ENCODE measurements at places on chromosomes 4 and X. TPM values are rescaled to one million over a fixed set of nuclear protein-coding genes. Genes with fewer than 3 reads are reported as not detected.

FGFBP2 gene
- total RNA-seq, result 2.4 TPM

PRR27 gene
- total RNA-seq, result not detected

VCX gene
- total RNA-seq, result not detected

TEX13A gene
- not detected for total RNA-seq

FAM184B gene
- total RNA-seq, result not detected

RASSF6 gene
- total RNA-seq, result not detected

MAGEA2 gene
- not detected for total RNA-seq

KLB gene
- total RNA-seq, result under 0.01 TPM

XPNPEP2 gene
- 0.11 TPM for total RNA-seq

RPS6KA6 gene
- 6.8 TPM for total RNA-seq

KLF8 gene
- total RNA-seq, result 4.6 TPM

TKTL2 gene
- total RNA-seq, result under 0.01 TPM

FAM53A gene
- total RNA-seq, result 2.3 TPM

NCAPG gene
- 14.5 TPM for total RNA-seq

TBCK gene
- 102 TPM for total RNA-seq

NDNF gene
- total RNA-seq, result 35.4 TPM

TBC1D8B gene
- 17.1 TPM for total RNA-seq

CSAG3 gene
- not detected for total RNA-seq

RAB41 gene
- total RNA-seq, result not detected

TCEAL5 gene
- total RNA-seq, result not detected

NHSL2 gene
- total RNA-seq, result 0.26 TPM

CFI gene
- 25.5 TPM for total RNA-seq

ERCC6L gene
- 2.4 TPM for total RNA-seq

FREM3 gene
- not detected for total RNA-seq

PPAT gene
- total RNA-seq, result 9.3 TPM

FAAH2 gene
- total RNA-seq, result 0.22 TPM

IGSF1 gene
- not detected for total RNA-seq

KLKB1 gene
- total RNA-seq, result 0.54 TPM

CNGA1 gene
- not detected for total RNA-seq

CFAP299 gene
- total RNA-seq, result not detected

KDR gene
- 0.43 TPM for total RNA-seq

GYG2 gene
- total RNA-seq, result 1.5 TPM

BEND4 gene
- total RNA-seq, result 0.11 TPM

UGT2B11 gene
- total RNA-seq, result not detected

GAGE1 gene
- not detected for total RNA-seq

RIPPLY1 gene
- total RNA-seq, result 0.13 TPM

AGTR2 gene
- total RNA-seq, result not detected

ADRA2C gene
- 0.65 TPM for total RNA-seq

RASL11B gene
- total RNA-seq, result 0.11 TPM

TEX13C gene
- not detected for total RNA-seq

CXCL10 gene
- not detected for total RNA-seq

DDX60 gene
- total RNA-seq, result 27.3 TPM

GCNA gene
- 2.6 TPM for total RNA-seq

Measured in articular chondrocyte of knee joint (primary cell).